ENCODE measurements at places on chromosomes 16 and 17.

DNA sequence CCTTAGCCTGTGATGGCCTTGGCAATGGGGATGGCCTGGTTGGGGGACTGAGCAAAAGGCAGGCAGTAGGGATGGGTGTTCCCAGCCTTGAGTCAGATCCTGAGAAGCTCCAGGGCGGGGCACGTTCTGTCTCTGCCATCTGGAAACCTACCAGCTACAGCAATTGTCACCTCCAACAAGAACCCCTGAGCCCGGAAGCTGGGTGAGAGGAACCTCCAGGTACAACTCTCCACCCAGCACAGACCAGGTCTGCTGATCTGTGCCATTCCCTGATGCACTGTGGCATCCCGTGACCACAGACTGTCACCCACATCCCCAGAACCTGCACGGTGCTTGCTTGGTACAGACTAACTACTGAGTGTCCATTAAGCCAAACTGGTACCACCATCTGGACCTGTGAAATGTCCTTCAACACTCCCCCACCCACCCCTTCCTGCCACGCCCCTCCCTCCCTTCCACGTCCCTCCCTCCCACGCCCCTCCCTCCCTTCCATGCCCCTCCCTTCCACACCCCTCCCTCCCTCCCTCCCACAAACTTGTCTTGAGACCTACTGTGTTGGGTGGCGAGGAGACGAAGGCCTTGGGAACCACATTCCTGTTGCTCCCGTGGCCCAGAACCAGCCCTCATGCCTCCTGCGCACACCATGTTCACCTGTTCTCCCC is 16.6 kb downstream of the MYO15B start:
- DNase-seq: no peak

DNA sequence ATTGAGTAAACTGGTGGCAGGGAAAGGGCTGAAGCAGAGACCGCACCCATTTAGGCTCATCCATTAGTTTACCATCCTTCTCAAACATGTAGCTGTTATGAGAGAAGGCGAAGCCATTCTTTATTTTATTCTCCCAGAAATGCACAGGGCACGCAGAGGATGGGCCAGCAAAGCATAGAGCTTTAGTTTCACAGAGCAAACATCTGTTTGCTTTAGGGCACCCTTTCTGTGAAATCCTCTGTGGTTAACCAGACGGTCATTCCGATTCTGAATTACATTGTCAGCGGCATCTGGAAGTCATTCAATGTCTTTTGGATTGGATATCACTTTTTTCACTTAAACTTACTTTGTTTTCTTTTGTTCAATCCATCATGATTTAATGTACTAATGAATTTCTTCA is 96.0 kb downstream of the TOX3 start:
- DNase-seq: no peak

DNA sequence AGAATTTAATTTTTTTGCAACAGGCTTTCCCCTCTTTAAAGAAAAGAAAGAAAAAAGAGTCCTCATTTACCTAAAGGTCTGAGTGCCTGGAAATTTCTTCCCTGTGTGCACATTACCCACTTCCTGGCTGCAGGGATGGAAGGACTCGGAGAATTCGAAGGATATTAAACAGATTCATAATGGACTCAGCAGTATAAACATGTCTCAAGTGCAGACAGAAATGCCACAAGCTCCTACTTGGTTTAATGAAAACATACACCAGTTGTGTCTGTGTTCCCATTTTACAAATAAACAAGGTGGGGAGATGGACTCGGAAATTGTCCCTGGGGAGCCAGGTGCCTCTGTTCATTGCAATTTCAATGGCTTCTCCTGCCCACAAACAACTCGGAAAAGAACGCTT is 47.2 kb downstream of the MEOX1 start:
- no peak for DNase-seq

- no peak for DNase-seq
Observed at GRCh38 chr17:2453866-2454265, 53.0 kb upstream of the MNT start.

GRCh38 chr17:66948061-66948750 is 16.3 kb upstream of the CACNG4 start:
- no peak for DNase-seq

GRCh38 chr17:1385861-1386260 is 14.2 kb downstream of the YWHAE start:
- no peak for DNase-seq

- no peak for DNase-seq
Observed at GRCh38 chr17:78231991-78232858, 794 bp downstream of the TMEM235 start.

DNA sequence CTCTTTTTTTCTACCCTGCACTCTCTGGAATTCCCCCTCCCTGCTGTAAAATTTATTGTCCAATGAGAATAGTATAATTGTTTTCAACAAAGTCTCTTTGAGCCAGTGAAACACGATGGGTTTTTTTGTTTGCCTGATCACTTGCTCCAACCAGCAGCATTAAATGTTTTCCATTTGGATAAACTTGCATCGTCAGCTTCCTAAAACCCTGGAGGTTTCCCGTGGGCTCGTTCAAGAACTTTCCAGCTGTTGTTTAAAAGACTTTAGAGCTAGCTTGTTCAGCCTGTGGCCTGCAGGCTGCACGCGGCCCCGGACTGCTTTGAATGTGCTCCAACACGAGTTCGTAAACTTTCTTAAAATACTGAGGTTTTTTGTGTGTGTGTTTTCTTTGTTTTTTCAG is 14.9 kb downstream of the NAGPA start:
- DNase-seq: no peak

- DNase-seq: no peak
Observed at GRCh38 chr16:55500530-55501011, 8.3 kb upstream of the LPCAT2 start.

DNA sequence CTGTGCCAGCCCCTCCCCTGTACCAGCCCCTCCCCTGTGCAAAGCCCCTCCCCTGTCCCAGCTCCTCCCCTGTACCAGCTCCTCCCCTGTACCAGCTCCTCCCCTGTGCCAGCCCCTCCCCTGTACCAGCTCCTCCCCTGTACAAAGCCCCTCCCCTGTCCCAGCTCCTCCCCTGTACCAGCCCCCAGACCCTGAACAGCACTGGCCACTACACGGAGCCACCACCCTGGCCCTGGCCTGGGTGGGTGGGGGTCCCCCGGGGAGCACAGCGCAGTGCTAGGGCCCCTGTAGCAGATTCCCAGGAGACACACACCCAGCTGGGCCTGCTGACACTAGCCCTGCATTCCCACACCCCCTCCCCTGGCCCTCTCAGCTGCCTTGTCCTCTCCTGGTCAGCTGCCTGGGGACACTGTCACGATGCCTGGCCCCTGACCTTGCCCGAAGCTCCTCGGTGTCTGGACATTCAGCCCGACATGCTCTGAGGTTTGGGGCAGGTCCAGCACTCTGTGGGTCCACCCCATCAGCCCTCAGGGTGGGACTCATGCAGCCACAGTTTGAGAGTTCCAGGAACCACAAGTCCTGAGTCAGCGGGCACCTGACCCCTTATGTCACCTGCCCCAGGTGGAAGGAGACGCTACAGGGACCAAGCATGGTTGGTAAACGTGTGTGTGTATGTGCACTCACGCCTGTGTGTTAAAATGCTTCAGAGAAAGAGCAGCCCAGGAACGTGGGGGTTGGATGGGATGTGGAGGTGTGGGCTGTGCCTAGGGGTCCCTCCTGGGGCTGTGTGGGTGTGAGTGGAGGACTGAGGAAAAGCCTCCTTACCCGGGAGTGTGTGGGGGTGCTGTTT is 114.2 kb downstream of the METRNL start:
- no peak for DNase-seq

DNA sequence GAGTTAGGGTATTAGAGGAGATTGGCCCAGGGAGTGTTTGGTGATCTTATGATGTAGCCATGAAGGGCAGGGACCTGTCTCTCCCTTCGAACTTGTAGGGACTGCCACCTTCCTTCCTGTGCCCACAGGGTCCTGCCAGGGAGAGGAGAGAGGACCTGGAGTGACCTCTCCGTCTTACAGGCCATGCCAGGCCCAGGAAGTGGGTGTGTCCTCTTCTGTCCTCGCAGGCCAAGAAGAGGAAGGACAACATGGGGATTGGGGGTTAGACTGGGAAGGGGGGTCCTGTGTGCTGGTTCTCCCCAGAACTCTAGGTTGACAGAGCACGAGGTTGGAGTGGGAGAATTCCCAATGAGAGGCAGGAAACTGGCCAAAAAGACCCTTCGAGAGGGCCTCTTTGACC is 43.4 kb upstream of the TAC4 start:
- no peak for DNase-seq

GRCh38 chr16:7148606-7149005 is 184.0 kb upstream of the RBFOX1 start:
- no peak for DNase-seq

DNA sequence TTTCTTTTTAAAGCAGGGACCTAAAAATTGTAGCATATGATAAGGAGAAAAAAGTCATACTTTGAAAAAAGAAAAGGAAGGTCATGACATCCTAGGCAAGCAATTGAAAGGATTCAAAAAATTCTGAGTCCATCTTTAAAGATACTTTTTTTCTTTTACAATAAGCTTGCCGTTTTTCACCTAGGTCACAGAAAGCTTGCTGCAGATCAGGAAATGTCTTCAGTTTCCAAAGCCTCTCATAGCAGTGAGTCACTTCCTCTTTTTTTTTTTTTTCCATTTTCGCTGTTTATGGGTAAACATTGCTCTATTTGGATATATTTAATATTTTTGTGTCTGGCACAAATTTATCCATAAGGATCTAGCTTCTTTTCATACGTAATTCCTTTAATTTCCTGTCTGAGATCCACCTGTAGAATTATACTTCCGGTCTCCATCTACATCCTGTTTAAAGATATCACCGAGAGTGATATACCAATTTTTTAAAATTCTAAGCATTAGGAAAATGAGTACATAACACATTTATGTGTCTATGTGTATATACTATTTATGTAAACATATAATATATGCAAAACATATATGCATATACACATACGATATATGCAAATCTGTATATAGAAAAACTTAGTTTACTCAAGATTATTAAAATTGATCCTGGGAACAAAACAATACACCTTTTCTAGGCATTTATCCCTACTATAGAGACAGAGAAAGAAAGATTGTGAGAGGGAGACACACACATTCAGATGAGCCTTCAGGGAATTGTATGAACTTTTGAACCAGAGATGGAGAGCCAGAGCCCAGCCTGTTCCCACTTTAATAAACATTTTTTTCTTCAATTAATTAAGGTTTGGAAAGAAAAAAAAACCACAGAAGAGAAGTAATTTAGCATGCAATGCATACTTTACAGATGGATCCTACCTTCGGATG is 134.4 kb downstream of the SKAP1 start:
- no peak for DNase-seq

DNA sequence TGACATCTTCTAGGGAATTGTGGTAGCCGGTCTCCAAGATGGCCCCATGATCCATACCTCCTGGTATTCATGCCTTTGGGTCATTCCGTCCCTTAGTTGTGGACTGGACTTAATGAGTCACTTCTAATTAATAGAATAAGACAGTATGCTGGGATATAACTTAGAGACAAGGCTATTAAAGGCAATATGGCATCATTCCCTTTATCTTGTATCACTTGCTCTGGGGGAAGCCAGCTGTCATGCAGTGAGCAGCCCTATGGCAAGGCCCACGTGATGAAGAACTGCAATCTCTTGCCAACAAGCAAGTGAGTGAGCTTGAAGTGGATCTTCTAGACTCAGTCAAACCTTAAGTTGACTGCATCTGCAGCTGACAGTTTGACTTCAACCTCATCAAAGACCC is 97.8 kb upstream of the MED13 start:
- DNase-seq: no peak

GRCh38 chr16:21608639-21609328 is 9.4 kb downstream of the METTL9 start:
- DNase-seq: no peak

- no peak for DNase-seq
Observed at GRCh38 chr17:41503202-41503601, 2.2 kb downstream of the KRT13 start.

DNA sequence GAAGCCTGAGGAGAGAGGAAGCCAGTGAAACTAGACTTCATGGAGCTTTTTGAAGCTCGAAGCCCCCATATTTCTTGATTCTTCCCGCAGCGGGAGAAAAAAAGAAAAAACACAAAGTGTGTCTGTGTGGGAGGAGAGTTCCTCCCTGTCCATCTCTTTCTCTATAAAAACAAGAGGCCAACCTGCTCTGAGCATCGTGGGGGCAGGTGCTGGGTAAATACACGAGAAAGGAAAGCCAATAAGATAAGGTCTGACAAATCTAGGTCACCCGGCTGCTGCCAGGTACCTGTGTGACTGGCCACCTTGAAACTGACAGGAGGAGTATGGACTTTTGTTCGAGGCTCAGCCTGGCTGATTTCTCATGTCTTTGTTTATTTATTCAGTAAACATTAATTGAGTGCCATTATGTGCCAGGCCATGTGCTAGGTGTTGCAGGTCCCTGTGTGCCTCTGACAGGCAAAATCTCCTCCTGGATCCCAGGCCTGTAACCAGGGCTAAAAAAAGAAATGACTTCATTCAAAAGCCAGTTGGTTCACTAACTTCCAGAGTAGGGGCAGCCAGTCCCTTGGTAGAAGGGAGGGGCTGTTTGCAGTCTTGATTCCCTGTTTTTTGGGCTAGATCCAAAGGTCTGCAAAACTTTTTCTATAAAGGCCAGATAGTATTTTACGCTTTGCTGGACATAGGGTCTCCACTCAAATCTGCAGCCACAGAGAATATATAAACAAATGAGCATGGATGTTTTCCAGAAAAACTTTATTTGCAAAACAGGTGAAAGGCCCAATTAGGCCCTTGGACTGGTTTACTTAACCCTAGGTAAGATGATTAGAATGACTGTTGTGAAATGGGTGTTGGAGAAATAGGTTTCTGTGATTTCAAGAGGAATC is 35.6 kb downstream of the YPEL2 start:
- no peak for DNase-seq

DNA sequence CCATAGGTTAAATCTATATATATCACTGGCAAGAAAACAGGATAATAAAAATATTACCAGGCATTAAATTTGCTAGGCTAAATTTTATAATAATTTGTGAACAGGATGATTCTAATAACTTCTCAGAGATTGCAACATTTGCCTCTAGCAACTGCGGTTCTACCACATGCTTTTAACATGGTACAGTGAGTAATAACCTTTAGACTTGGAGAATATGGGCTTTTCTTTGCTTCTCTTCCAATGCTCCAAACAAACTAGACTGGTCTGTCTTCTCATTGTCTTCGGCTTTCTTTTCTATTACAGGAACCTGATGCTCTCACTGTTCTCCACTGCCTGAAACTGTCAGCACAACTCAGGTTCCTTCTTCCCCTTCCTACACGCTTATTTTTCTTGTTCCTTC is 80.6 kb downstream of the CA4 start:
- no peak for DNase-seq

DNA sequence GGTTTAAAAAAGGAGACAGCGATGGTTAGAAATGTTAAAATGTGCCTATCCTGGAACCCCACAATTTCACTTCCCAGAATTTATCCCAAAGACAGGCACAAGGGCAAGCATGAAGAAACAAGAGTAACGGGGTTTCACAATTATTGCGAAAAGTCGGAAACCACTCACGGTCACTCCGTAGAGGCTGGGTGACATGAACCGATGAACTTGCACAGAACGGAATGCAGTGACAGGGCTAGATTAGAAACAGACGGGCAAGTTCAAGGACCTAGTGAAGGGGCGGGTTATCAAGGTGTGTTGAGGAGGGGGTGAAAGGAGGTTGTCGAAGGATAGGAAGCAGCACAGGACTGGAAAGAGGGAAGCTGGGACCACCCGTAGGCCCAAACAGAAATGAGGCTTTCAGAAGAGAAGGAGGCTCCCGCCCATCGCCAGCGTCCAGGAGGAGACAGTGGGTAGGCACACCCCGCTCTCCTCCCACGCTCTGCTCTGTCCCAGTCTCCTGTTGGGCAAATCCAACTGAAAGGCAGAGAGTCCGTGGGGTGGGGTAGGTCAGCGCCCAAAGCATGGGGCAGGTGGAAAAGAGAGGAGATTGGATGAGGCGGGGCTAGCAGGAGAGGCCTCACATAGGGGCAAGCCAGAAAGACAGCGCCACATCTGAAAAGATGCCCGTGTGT is 47.4 kb upstream of the JPH3 start:
- DNase-seq: no peak
